ENCODE measurements at places on chromosomes 16 and 17.
A peak's percentile ranks its signal among the peaks of the same experiment; 100 is the strongest.

GRCh38 chr16:66367968-66368891 lies 1.7 kb downstream of the CDH5 start:
- no peak for DNase-seq

DNA sequence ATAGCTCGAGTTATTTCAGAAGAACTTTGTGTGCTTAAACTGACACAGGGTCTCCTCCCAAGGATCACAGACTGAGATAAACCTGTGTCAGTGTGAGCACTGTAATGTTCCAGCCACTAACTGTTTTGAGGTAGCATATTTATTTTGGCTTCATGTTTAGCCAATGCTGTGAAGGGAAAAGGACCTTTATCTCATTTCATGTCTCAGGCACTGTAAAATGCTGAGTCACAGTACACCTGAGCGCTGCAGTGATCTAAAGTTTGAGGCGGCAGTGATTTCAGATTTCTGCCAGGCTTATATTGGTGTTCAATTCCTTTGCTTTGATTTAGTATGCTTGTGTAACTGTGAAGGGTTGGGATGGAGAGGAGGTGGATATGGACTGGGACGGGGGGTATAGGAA lies 3.1 kb upstream of the DNAJA2 start:
- no peak for DNase-seq

GRCh38 chr17:35236821-35237220 lies 6.1 kb upstream of the SLFN5 start:
- DNase-seq, result no peak

DNA sequence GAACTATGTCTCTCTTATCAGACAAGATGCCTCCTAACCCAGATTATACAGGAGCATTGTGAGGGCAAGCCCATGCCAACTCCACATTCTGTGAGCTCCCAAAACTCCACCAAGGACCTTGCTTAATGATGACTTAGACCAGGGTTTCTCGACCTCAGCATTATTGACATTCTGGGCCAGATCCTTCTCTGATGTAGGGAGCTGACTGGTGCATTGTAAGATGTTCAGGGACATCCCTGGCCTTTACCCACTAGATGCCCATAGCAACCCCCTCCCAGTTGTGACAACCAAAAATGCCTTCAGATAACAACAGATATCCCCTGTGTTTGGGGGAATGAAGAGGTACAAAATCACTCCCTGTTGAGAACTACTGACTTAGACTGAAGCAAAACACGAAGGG lies 43.6 kb downstream of the HOXB1 start:
- DNase-seq, result no peak

DNA sequence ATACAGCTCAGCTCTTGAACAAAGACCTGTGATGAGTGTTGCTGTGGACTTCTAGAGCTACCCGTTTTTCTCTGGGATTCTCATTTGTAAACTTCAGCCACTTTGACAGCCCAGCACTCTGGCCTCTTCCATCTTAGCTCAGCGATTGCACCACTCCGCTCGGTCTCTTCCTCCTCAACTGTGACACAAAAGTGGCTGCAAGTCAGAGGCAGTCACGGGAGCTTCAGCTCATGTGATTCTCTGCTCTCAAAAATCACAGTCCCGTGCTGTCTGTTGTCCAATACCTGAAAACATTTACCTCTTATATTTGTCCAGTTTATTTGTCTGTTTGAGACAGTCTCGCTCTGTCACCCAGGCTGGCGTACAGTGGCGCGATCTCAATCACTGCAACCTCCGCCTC lies 75.7 kb upstream of the DNAH17 start:
- DNase-seq, result no peak

DNA sequence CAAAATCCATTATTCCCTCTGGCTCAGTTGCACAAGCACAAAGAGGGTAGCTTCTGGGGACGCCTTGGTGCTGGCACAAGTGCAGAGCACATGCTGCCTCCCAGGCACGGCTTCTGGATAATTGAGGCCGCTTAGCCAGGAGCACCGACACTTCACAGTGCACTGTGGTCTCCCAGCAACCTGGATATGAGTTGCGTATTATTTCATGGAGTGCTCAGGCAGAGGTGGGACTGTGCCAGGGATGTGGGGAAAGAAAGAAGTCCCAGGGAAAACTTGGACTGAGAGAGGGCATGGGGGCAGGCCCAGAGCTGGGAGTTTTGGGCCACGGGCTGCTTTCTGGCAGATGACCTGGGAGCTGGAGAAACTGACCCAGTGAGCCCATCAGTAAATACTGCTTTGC lies 37.5 kb downstream of the MPRIP start:
- DNase-seq, result no peak

- DNase-seq, result peak; percentile 68
Measured at GRCh38 chr17:36934692-36935630, 2.3 kb upstream of the LHX1 start.

GRCh38 chr16:53714205-53715022 lies 10.5 kb downstream of the FTO start:
- DNase-seq, result peak; percentile 87

GRCh38 chr17:44827863-44828262 lies 2.2 kb downstream of the GJC1 start:
- DNase-seq, result no peak

GRCh38 chr17:82051776-82052637 lies at the start of the genes GPS1 and RFNG:
Gene GPS1 (plus strand): TSS chr17:82051898. CDS start chr17:82051932, 34 bp downstream.
Gene RFNG (minus strand): TSS chr17:82051811. CDS start chr17:82051766, 45 bp downstream.
- DNase-seq, result peak; percentile 77

GRCh38 chr16:81831722-81832126 lies 52.6 kb downstream of the PLCG2 start:
- peak; percentile 24 for DNase-seq

DNA sequence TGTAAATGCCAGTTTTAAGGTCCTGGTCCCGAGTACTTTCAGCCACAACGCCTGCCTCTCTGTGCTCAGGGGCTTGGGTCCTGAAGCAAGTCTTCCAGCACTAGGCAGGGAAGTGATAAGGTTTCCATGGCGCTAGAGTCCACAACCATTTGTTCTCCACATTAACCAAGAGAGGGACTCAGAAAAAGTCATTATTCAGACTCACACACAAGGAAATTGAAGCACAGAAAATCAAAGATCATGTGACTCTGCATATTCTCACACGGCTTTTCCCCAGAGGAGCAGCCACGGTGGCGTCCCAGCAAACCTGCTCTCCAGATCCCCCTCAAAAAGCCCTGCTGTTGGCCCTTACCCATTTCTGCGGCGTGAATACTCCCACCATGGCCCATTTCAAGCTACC lies 9.7 kb downstream of the ENPP7 start:
- DNase-seq, result no peak

- DNase-seq, result no peak
Measured at GRCh38 chr17:7282752-7283321, 1.3 kb downstream of the SLC2A4 start.

GRCh38 chr16:87541147-87541871 lies 48.5 kb upstream of the ZCCHC14 start:
- no peak for DNase-seq

- no peak for DNase-seq
Measured at GRCh38 chr16:58236831-58237230, 38.9 kb upstream of the CSNK2A2 start.

- DNase-seq, result no peak
Measured at GRCh38 chr17:14150619-14151018, 81.3 kb downstream of the COX10 start.

GRCh38 chr17:44236444-44236991 lies 17.0 kb upstream of the UBTF start:
- DNase-seq, result no peak

DNA sequence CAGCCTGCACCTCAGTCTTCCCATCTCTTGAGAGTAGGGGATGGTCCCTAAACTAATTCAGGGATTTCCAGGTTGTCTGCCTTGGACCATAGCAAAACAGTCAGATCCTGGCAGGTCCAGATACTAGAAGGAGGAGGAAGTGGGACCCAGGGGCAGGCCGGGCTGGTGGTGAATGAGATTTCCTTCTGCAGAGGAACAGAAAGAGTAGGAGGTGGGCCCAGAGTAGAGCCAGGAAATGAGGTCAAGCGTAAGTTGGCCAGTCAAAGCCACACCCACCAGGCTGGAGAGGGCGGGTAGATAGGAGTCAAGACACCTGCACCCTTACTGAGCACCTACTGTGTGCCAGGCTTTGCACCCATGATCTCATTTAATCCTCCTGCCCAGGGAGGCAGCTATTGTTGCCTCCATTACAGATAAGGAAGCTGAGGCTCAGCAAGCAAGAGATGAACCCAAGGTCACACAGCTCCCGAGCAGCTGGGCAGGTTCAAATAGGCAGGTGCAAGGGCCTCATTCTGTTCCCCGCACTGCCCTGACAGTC lies 2.6 kb downstream of the CDH5 start:
- no peak for DNase-seq

DNA sequence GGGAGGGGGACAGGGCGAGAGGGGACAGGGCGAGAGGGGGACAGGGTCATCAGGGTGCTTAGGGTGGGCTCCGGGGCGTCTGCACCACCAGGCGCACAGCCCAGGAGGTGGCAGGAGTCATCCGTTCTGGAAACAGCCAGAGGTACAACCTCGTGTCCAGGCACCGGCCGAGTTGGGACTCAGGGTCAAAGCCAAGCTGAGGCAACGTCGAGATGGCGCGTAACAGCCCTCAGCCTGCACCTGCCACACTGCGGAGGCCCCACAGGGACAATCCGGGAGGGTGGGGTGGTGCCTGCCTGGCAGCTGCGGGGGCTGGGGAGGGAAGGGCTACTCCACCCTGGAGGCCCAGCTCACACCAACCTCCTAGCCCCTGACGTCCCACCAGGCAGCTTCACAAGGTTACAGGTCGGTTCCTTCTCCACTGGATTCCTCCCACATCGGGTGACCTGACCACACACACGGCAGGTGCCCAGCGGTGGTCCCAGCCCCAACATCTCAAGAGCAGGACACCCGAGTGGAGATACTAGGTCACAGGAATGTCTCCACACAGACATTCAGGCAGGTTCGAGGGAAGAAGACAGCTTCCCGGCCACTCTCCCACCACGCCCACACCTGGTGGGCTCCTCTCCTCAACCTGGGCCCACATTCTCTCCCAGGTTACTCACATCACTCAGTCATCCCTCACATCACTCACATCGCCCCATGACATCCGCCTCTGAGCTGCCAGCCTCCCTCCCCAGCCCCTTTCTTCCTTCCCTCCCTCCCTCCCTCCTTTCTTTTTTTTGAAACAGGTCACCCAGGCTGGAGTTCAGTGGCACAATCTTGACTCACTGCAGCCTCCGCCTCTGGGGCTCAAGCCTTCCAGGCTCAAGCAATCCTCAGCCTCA lies 47.3 kb downstream of the RPH3AL start:
- peak; percentile 36 for DNase-seq

DNA sequence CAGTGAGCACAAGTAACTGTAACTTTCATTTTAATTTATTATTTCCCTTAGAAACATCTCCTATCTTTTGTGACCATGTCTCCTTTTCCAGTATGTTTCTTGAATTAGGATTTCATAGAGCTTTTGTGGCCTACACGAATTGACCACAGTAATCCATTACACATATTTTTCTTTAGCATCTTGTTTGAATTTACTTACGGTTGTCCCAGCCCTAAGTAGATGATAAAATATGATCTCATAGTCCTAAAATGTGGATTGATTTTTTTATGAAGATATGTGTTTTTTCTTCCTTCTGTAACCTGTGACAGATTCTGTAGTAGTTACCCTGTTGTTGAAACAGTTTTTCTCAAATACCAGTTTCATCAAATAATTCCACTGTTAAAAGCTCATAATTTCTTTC lies 61.5 kb downstream of the NF1 start:
- DNase-seq, result peak; percentile 60

DNA sequence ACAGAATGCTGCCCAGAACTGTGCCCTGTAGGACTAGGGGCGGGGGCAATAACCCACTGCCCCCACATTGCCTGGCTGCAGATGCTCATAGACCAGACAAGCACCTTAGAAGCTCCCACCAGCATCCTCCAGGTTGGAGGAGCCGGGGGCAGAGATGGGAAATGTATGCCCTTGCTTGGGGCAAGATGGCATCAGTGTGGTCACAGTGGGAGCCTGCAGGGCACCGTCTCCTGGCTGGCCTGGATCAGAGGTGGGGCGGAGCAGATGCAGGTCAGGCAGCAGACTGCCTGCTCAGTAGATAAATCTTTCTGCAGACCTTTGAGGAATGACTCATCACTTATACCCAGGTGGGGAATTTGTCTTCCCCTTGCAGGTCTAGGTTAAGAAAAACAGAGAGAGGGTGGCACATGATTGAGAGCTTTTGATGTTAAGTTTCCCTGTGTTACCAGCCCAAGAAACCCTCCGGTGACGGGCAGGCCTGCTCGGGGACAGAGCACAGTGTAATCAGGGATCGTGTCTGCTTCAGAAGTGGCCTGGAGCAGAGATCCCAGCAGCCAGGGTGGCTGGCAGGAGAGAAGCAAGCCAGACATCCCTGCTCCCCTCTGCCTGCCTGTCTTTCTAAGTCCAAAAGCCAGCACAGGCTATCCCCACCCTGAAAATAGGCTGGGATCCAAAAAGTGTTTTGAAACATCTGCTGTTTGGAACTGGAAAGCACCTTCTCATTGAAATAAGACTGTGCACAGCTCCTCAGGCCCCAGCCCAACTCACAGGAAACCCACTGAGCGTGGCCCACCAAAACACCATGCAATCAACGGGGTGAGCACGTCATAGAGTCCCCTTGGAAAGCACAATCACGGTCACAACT lies 50.7 kb upstream of the RPL38 start:
- DNase-seq, result peak; percentile 29

DNA sequence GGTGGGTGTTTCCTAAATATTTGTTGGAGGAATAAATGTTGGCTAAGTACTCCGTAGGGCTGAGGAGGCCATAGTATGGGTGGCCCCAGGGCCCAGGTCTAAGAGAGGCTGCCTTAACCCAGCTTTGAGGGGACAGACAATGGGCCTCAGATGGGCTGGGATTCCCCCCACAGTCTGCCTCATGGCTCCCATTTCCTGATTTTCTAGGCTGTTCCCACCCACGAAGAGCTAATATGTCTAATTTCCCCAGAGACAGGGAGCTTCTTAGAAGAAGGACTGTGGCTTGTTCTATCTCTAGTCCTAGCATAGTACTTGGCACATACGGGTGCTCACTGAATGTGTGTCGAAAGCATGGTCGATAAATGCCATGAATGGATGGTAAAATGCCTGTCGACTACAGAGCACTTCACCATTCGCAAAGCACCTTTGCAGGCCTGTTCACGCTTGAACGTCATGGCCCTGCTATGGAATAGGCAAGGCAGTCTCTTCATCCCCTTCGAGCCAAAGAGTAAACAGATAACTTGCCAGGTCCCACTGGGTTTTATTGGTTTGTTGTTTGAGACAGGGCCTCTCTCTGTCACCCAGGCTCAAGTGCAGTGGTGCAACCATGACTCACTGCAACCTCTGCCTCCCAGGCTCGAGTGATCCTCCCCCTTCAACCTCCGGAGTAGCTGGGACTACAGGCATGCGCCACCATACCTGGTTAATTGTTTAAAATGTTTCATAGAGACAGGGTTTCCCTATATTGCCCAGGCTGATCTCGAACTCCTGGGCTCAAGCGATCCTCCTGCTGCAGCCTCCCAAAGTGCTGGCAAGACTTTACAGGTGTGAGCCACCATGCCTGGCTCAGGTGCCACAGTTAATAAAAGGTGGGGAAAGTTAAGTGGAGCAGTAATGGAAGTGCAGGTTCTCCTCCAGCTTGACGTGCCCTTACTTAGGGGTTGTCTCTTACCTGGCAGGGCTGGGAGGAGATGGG lies 9.7 kb downstream of the CHAD start:
- no peak for DNase-seq

- DNase-seq, result no peak
Measured at GRCh38 chr17:39737206-39737759, 455 bp upstream of the GRB7 start.

- DNase-seq, result peak; percentile 48
Measured at GRCh38 chr17:64565563-64565962, 58.8 kb downstream of the CEP95 start.
